ENCODE measurements at places on chromosomes 13 and 19. TPM values are rescaled to one million over a fixed set of nuclear protein-coding genes. Genes with fewer than 3 reads are reported as not detected.

DNA sequence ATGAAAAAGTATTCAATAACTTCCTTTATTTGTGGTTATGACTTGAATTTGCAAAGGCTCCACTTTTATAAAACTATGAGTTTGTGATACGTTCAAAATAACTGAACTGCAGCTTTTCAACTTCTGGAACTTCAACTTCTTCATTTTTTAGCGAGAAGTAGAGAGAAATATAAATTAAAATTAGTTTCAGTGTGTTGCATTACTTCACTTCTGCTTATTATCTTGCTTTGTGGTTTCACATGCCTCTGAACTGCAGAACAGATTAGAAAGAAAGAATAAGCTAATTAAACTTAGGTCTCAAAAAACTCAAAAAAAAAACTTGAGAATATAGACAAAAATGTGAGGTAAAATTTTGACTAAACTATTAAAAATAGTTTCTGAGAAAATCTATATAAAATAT lies 1073.4 kb downstream of the PCDH17 start:
- DNase-seq = no peak

Gene SCEL
- not detected for total RNA-seq

- no peak for DNase-seq
Observed at GRCh38 chr19:4012092-4012974, 4.8 kb downstream of the PIAS4 start.

- DNase-seq = no peak
Observed at GRCh38 chr13:111508902-111509509, 188.6 kb downstream of the TEX29 start.

DNA sequence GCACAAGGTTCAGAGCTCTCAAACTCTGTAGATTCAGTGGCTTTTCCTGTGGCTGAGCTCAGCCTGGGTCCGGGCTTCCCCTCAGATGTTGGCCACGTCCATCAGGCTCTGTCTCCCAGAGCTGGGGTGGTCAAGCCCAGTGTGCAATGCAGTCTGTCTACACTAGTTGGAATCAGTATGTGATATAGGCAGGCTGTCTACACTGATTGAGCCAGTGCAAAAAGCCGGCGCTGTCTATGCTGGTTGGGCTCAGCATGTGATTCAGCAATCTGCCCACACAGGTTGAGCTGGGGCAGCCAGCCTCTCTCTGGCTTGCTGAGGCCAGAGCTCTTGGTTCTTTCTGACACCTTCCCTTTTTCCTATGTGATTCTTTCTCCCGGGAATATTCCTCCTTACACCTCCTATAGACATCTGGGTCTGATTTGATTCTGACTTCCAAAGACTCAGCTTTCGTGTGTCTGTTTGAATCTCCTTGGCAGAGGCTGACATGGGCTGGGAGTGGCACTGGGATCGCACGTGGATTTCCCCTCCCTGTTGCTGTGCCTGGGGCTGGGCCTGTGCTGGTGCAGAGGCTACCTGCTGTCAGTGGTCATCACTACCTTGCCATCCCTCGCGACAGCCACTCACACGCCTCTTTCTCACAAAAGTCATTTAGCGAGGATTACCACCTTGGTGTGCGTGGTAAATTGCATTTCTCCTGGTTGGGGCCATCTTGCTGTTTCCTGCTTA lies 9.3 kb downstream of the CHST8 start:
- no peak for DNase-seq

- no peak for DNase-seq
Observed at GRCh38 chr19:49432141-49433073, 7.2 kb downstream of the GFY start.

Gene MAP4K1
- 3.0 TPM for total RNA-seq

Gene AMER2
- not detected for total RNA-seq

- DNase-seq = no peak
Observed at GRCh38 chr13:112574416-112574815, 13.5 kb downstream of the TUBGCP3 start.

DNA sequence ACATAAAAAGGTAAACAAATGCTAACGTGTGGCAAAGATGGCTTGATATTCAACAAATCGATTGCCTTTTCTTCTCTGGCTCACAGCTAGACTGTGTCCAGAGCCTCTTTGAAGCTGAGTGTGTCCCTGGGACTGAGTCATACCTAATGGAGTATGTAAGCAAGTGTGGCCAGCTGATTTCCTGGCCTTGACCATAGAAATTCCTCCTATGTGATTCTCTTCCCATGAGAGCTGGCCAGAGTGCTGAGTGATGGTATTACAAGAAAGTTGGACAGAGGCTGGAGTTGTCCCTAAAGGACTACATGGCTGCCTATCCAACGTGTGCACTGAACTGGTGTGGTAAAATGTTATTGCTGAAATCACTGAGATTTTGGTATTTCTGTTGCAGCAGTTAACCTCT lies 320.1 kb upstream of the SLC10A2 start:
- no peak for DNase-seq

- peak; percentile 36 for DNase-seq
Observed at GRCh38 chr13:114064450-114065140, 67.8 kb downstream of the RASA3 start.

Data from heart left ventricle (tissue), 16 donors.